NCI-H524 treated with DMSO at 0.1 percent for 48 hours (cell line): ENCODE measurements at places on chromosomes 11 and 22.

- DNase-seq: no peak
Observed at GRCh38 chr11:77449060-77449521, 24.8 kb downstream of the PAK1 start.

GRCh38 chr11:17653611-17654010 is 65.8 kb upstream of the MYOD1 start:
- DNase-seq: peak; percentile 74

GRCh38 chr22:26671317-26672059 is 14.1 kb downstream of the MIAT start:
- DNase-seq: no peak

DNA sequence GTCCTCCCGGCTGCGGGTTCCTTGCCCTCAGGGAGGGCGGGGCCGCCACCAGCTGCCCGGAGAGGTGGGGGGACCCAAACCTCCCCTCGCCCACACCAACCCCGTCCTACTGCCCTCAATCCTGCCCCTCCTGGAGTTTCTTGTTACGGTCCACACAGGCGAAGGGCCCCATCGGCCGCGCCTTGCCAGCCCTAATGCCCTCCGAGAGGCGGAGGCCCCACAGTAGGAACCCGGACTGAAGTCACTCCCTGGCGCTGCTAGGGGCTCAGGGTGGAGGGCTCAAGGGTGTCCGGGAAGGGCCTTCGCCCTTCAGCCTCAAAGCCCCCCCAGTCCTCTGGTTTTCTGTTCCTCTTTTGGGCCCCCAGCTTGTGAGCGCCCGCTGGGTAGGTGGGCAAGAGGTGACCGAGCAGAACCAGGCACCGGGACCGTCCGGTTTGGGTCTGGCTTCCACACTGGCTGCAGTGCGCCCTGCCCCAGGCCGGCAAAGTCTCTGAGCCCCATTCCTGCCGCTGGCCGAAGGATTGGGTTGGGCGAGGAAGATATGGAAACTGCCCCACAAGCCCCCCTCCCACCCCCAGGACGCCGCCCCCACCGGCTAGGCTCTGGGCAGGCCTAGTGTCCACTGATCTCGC is 24.5 kb downstream of the DUSP8 start:
- no peak for DNase-seq

DNA sequence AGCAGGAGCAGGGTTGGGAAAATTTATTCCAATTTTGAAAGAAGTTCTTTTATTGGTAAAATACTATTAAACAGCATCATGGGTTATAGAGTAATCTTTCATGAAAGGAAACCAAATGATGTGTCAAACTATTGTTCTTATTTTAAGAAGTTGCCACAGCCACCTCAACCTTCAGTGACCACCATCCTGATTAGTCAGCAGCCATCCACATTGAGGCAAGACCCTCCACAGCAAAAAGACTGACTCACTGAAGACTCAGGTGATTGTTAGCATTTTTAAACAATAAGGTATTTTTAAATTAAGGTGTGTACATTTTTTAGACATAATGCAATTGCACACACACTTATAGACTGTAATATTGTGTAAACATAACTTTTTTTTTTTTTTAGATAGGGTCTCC is 3.7 kb upstream of the HEPHL1 start:
- DNase-seq: no peak
